ENCODE measurements at places on chromosomes 11 and 22. TPM values are rescaled to one million over a fixed set of nuclear protein-coding genes. Genes with fewer than 3 reads are reported as not detected.

DNA sequence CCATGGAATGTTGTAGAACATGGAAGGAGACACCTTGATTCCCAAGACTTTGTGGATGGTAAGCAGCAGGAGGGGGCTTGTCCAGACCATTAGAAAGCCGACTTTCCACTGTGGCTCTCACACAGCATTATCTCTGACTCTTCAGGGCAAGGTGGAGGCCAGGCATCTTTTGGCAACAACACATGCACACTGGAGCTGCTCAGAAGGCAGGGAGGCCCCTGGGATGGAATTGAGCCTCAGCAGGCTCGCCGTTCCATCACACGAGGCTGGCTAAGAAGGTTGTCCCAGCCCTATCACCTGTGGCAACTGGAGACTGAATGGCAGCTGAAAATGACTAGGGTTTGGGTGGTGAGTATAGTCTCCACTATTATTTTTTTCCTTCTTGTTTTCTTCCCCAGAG, 76.3 kb upstream of the TMEM45B start:
- no peak overlapping the region for H3K4me3 ChIP-seq
- peaks cover 10% of the 10 kb centered on the region for H3K27me3 ChIP-seq
- no peaks in the 10 kb centered on the region for H3K4me1 ChIP-seq
- H3K27ac ChIP-seq: no peak overlapping the region

GRCh38 chr11:102853956-102854355, 10.5 kb upstream of the MMP3 start:
- H3K4me1 ChIP-seq: no peaks in the 10 kb centered on the region
- DNase-seq: no peak
- no peaks in the 10 kb centered on the region for H3K27me3 ChIP-seq

The ATP5MG gene
- total RNA-seq: 227 TPM

The HIC2 gene
- total RNA-seq: 44.3 TPM

- no peak overlapping the region for H3K27ac ChIP-seq
- no peaks in the 10 kb centered on the region for H3K36me3 ChIP-seq
These were observed 340.0 kb downstream of the LRRC4C start for GRCh38 chr11:41119484-41119883.

- no peak overlapping the region for H3K27ac ChIP-seq
- no peaks in the 10 kb centered on the region for H3K27me3 ChIP-seq
- H3K4me3 ChIP-seq: no peak overlapping the region
- H3K4me1 ChIP-seq: no peaks in the 10 kb centered on the region
- H3K36me3 ChIP-seq: peaks cover 4% of the 10 kb centered on the region
These were observed 90.1 kb downstream of the STK33 start for GRCh38 chr11:8503910-8504364.

The HBB gene
- not detected for total RNA-seq
